ENCODE measurements at places on chromosomes 1 and 21. TPM values are rescaled to one million over a fixed set of nuclear protein-coding genes. Genes with fewer than 3 reads are reported as not detected.

- DNase-seq = no peak
These were observed 22.0 kb upstream of the PRDM15 start for GRCh38 chr21:41901099-41901498.

GRCh38 chr1:172277275-172277674, 143.2 kb upstream of the C1orf105 start:
- peak; percentile 69 for DNase-seq

DNA sequence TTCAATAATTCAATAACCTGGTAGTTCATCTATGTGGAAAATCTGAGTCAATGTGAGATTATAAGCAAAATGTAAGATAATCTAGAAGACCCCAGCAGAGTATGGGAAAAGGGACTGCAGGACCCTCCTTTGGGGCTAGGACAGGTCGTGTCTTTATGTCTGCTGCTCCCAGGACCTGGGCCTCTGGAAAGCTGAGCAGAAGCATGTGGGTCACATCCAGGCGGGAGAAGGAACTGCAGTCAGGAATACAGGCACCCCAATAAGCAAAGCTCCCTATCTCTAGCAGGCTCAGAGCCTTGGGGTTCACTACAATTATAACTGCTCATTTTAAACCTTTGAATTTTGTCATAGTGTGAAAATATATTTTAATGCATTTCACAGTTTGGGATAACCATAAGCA, 73.9 kb upstream of the MCOLN3 start:
- DNase-seq = no peak

RPRD2 gene
- total RNA-seq = 5.3 TPM
